HL-60 (cell line): ENCODE measurements at places on chromosomes 12 and 14.
A peak's percentile ranks its signal among the peaks of the same experiment; 100 is the strongest.

DNA sequence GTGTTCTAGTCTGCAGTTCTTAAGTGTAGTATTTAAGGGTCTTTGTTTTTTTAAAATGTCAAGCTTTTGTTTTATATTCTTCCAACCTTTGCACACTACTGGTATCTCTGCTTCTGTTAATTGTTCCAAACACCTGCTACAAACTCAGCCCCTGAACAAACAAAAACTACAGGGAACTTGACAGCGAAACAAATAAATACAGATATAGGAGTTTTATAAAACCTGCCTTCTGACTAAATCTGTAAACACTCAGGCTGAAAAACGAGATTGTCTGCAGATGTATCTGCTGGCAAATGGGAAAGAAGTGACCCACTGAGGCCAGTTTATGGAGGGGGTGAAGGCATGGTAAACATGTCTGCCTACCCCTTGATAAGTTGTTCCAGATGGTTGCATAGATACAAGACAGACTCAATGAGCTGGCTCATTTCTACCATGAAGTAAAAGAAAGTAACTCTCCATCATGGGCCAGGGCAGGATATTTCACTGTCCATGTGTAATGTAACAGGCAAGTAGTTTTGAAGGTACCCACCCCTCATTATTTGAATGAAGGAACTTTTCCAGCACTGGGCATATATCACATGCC is 75.6 kb downstream of the LMO3 start:
- DNase-seq, result no peak

DNA sequence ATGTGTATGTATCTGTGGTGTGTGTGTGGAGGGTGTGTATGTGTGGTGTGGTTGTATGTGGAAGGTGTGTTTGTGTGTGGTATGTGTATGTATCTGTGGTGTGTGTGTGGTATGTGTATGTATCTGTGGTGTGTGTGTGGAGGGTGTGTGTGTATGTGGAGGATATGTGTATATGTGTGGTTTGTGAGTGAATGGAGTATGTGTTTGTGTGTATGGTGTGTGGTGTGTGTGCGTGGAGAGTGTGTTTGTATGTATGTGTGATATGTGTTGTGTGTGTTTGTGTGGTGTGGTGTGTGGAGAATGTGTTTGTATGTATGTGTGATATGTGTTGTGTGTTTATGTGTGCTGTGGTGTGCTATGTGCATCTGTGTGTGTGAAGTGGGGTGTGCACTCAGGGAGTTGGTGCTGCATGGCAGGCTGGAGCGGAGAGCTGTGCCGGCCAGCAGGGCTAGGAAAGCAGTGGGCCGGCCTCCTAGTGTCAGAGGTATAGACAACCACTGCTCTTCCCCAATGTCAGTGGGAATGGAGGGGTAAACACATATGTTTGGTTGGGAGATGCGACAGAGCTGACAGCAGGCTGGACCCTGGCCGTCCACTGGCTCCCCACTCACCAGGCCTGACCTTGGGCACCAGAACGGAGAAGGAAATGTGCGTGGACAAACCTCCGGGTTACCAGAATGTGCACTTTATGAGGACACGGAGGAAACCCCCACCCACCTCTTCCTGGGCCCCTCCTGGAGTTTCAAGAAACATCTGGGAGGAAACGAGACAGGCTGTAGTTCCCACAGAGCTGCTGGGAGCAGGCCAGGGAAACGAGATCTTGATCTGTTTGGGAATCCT is 60.7 kb downstream of the CLMN start:
- no peak for DNase-seq

GRCh38 chr14:44962334-44963043 is 499 bp downstream of the TOGARAM1 start:
- peak; percentile 49 for DNase-seq

DNA sequence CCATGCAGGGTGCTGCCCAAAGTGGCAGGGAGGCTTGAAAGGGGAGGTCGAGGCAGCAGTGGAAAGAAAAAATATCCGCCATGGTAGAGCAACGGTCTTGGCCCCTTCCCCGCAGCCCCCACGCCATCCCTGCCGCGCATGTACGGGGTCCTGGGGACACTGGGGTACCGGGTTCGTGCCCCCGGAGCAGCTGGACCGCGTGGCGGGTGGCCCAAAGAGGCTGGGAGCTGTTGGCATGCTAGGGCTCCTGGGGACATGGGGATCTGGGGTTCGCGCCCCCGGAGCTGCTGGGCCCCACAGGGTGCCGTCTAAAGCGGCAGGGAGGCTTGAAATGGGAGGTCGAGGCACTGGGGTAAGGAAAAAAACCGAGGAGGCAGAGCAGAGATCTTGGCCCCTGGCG is 316.5 kb downstream of the ALG10 start:
- no peak for DNase-seq

DNA sequence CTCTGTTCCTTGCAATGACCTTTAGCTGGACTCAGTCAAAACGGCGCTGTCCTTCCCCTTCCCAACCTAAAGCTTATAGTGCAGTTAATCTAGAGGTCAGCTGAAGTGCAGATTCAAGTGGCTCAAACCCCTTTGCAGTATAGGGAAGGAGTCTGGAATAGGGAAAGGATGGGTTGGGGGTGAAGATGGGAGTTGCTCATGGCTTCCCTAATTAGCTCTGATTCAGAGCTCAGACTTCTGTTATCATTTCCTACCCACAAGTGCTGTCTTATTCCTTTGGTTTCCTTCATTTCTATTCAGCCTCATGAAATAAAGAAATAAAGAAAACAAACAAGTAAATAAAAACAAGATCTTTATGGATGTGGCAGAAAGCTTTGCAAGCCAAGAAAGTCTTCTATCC is 264.0 kb upstream of the HMGA2 start:
- DNase-seq, result no peak

DNA sequence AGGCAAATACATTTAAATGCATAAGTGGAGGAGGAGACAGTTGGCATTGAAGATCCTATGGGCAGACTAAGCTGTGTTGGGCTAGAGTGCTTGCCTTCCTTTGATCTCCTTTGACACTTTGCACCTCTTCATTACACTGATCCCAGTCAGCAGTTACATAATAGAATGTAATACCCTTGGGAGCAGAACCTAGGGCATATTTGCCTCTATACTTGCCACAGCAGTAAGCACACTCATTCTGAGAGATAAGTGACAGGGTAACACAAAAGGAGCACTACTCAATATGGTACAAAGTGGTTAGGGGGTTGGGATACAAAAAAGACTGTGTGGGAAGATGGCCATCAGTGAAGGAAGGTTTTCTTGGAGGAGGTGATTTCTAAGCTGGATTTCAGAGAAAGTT is 9.0 kb downstream of the MARS1 start:
- no peak for DNase-seq

- DNase-seq, result no peak
Measured at GRCh38 chr12:105822131-105823105, 316.3 kb downstream of the NUAK1 start.

GRCh38 chr12:8906266-8907180 is 7.8 kb upstream of the PHC1 start:
- no peak for DNase-seq

GRCh38 chr14:28761438-28762291 is 4.9 kb upstream of the FOXG1 start:
- no peak for DNase-seq

DNA sequence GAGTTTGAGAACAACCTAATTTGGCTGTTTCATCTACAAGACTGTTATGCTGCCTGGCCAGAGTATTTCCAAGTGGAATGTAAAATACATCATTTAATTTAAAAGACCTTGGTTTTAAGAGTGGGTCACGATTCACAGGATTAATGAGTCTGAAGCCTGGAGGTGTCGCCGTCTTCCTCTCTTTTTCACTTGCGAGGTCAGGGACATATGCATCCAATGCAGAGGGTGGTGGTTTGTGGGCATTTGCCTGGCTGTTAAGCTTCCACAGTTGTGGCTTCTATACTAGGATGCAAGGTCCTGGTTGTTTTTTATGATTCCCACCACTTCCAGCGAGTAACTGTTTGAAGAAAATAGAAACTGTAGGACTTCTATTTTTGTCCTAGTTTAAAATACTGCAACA is 22.8 kb upstream of the RASSF3 start:
- DNase-seq, result no peak

- DNase-seq, result no peak
Measured at GRCh38 chr12:16583969-16584745, 21.8 kb downstream of the LMO3 start.

DNA sequence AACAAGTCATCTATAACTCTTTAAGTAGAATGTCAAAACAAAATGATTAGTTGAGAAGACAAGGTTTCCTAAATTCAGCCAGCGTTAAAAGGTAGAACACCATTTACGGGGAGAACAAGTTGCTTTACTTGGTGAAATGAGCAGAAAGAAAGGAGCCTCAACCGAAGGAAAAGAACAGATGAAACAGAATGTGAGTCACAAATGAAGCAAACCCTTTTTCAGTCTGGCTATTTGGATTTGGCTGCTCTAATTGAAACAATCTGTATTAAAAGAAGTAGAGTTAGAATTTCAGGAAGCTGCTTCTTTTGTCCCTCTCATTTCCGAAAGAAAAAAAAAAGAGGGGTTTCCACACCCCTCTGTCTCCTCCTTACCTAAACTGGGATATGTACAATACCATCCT is 34.6 kb downstream of the CEP128 start:
- no peak for DNase-seq

GRCh38 chr14:67514203-67514607 is 18.9 kb upstream of the PLEKHH1 start:
- DNase-seq, result no peak

DNA sequence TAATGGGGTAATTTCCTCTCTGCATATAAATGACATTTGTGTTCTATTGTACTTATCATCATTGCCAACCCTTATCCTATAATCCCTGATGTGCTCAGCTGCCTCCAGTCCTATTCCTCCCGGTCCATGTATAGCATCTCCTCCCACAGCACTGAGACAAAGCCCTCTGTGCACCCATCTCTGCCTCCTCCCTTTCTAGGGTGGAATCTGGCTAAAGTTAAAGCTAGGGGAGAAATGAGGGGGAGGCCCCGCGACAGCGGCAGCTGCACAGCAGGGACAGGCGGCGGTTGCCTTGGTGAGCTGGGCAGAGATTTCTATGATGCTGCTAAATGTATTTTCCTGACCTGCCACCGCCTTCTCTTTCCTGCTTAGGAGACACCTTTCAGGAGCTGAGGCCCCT is 12.8 kb upstream of the ZDHHC22 start:
- DNase-seq, result no peak

- no peak for DNase-seq
Measured at GRCh38 chr14:69685716-69686115, 74.3 kb downstream of the SUSD6 start.

GRCh38 chr12:86697916-86698640 is 441.9 kb upstream of the MGAT4C start:
- DNase-seq, result no peak

DNA sequence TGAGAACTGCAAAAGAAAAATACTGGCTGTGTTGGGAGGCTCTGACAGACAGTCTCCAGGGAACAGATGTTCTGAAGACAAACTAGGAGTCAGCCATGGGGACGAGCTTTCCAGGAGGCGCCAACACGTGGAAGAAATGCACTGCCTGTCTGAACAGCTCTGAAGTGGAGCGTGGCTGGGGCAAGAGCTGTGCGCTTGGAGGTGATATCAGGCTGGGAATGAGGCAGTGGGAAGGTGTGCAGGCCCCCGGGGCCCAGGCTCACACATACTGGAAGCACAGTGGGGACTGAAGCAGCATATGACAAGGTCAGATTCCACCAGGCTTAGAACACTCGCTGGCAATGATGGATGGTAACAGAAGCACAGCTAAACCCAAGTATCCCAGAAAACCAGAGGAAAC is 17.5 kb downstream of the APPL2 start:
- no peak for DNase-seq

DNA sequence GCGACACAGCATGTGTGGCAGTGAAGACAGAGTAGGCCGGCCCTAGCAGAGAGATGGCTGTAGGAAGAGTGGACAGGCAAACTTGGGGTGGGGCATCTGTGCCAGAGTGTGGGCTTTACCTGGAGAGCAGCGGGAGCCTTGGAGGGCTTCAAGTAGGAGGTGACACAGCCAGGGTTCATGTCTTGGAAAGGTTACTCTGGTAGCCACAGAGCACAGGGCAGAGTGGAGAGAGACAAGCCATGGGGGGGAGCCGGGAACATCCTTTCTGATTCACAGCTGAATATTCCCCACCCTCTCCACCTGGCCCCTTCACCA is 53.5 kb upstream of the DIO3 start:
- DNase-seq, result no peak

- DNase-seq, result no peak
Measured at GRCh38 chr14:60566101-60566500, 57.2 kb downstream of the SIX6 start.

GRCh38 chr14:56813143-56813551 is 2.9 kb upstream of the OTX2 start:
- DNase-seq, result no peak

DNA sequence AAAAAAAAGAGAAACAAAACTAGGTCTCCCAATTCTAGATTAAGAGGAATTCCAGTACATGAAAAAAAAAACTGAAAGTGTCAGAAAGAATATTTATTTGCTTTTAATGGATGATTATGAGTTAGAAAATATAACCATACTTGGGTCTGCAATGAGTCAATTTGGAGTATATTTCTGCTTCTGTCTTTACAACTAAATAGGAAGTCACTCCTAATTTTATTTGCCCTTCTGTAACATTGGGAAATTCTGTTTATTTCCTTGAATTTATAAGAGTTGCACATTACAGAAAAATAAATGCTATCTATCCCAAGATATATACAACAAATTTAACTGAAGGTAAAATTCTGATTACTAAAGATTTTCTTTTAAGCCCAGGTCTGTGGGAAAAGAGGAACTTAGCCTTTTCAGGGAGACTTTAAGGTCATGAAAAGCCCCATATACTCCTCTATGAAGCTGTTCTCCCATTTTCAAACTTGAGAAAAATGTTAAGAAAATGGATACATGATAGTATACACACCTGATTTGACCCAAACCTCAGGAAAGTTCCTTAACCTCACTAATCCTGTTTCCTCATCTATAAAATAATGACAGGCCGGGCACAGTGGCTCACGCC is 7.2 kb downstream of the SINHCAF start:
- DNase-seq, result no peak

GRCh38 chr14:93821051-93821450 is 32.8 kb upstream of the PRIMA1 start:
- DNase-seq, result no peak

DNA sequence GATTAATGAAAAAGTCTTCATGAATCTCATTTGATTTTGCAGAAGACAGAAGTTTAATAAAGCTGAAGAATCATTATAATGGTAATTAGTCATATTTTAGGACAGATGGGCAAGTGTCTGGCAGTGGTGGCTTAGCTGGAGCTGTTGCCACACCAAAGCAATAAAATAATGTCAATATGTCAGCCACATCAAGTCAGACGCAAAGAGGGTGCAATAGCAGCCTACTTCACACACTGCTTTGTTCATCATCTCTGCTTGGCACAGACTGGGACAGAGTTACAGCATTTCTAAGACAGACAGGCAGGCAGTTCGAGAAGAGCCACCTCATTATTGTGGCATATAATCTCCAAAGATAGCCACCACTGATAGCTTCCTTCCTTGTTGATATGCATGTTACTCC is 16.9 kb upstream of the KRR1 start:
- DNase-seq, result no peak
